Anterior cingulate cortex (tissue), 58 donors: ENCODE measurements at places on chromosomes 6 and 20.

DNA sequence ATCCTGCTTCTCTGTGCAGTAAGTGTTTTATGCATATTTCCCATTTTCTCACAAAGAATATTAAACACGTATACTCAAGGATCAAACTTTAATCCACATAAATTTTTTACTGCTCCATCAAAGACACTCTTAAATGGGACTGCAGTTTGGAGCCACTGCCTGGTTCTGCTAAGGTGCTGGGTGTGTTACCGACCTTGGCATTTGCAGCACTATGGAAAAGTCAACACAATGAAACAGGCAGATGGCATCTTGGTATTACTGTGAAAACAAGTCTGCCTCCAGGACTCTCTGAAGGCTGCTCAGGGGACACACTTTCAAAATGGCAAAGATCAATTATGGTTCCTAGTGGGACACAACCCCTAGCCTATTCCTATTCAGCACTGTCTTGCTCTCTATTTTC is 17.3 kb upstream of the HLA-G start:
- no peak for DNase-seq

DNA sequence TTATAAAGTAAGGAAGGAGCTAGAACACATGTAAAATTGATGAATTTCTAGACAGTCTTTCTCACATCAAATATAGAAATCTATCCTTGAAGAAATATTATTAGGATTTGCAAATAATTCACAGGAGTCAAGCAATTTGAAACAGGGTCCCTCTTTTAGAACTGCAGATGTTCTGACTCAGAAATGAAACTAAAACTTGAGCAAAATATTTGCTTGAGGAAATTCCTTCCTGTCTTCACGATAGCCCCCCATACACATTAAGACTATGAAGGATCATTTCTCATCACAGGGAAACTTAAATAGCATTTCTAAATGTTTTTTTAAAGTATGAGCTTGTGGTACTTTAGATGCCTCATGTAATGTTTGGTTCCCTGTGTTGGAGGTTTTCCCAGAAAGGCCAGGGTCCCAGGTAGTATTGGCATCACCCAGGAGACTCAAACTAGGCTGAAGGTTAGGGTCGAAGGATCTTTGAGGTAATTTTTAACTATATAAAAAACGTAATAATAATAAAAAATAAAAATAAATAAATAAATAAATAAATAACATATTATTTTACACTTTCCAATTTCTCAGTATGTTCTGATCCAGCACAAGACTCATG is 144.0 kb upstream of the TBX18 start:
- no peak for DNase-seq

GRCh38 chr6:127103482-127103881 is 15.0 kb upstream of the RSPO3 start:
- no peak for DNase-seq

- no peak for DNase-seq
Observed at GRCh38 chr20:44580581-44581268, 1.7 kb upstream of the PKIG start.

- DNase-seq = no peak
Observed at GRCh38 chr20:57783196-57783595, 73.4 kb upstream of the PMEPA1 start.

- DNase-seq = no peak
Observed at GRCh38 chr6:40791004-40791403, 203.8 kb upstream of the LRFN2 start.

DNA sequence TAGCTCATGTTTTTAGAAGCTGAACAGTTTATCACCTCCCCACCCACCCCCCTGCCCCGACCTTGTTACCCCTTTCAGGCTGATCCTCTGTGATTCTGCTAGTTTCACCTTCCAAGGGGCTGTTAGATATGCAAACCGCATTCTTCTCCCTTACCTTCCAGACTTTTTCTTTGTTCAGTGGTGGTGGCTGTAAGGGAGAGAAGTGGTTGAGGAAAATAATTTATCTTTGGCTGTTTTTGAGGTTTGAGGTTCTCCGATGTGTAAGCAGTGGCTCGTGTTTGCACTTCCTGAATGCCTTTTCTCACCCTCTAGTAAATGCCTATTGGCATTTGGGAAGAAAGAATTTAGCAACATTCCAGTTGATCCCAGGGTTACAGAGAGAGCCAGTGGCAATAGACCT is 69.4 kb upstream of the KCNG1 start:
- DNase-seq = no peak

- no peak for DNase-seq
Observed at GRCh38 chr6:25192590-25193459, 86.3 kb upstream of the CARMIL1 start.

GRCh38 chr20:5539691-5540090 is 210.5 kb upstream of the SHLD1 start:
- DNase-seq = no peak

GRCh38 chr6:148996815-148997214 is 250.0 kb downstream of the UST start:
- DNase-seq = no peak

DNA sequence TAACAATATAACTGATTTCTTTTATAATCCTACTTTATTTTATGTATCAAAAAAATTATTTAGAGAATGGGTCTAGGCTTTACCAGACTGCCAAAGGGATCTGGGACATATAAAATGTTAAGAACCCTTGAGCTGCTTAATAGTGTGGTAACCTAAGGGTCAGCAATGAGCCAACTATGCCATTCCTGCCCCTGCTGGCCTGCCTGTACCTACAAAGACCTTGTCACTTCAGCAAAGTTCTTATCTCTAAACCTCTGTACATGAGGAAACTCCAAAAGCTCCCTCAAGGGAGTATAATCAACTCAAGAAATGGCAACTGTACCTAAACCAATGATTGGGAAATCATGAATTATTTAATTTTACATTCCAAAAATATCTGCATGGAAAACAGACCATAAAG is 266.9 kb downstream of the PKHD1 start:
- no peak for DNase-seq

GRCh38 chr20:45325371-45325770 is 17.3 kb upstream of the MATN4 start:
- no peak for DNase-seq

DNA sequence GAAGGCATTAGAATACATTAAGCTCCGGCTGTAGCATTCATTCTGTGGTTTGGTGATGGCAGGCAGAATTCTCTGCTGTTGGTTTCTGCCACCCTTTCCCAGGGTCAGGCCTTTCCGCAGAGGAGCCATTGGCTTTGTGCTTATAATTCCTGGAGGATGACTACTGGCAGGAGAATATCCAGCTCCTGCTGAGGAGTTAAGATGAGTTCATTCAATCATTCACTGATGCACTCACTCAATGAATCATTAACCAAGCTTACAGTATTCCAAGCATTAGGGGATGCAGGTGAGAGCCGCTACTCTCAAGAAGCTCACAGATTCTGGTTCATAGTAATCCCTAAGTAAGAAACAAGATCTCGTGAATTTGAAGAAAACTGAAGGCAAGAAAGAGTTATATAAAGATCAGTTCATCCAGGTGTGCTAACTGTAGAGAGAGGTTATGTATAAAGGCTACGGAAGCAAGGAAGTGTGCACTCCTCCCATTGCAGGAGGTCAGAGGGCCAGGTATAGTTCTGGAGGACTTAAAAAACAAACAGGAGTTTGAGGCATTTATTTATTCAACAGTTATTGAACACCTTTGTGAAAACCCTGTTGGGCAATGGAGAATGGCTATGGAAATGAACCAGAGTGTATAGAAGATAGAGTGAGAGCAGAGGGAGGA is 75.5 kb downstream of the HMGN3 start:
- no peak for DNase-seq

- DNase-seq = no peak
Observed at GRCh38 chr6:41353333-41353732, 17.9 kb downstream of the NCR2 start.
